ENCODE measurements at places on chromosomes 7 and 10. TPM values are rescaled to one million over a fixed set of nuclear protein-coding genes. Genes with fewer than 3 reads are reported as not detected.
A peak's percentile ranks its signal among the peaks of the same experiment; 100 is the strongest.

DNA sequence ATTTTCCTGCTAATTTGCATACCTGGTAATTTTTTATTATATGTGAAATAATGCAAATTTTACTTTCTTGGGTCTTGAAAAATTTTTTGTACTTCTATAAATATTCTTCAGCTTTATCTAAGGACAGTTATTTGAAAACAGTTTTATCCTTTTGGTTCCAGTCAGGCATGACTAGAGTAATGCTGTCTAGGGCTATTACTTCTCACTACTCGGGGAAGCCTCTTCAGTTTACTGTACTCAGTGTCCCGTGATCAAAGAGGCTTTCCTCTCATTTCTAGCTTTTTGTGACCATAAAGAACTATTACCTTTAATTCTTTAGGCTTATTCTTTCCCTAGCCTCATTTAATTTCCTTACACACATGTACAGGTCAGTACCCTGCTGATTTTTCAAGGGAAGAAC is 153.8 kb upstream of the HDAC9 start:
- H3K36me3 ChIP-seq, result no peaks in the 10 kb centered on the region
- no peak for DNase-seq
- no peaks in the 10 kb centered on the region for H3K4me1 ChIP-seq
- H3K4me3 ChIP-seq, result no peak overlapping the region
- H3K27ac ChIP-seq, result no peak overlapping the region

- H3K27me3 ChIP-seq, result no peaks in the 10 kb centered on the region
- peaks cover 19% of the 10 kb centered on the region for H3K36me3 ChIP-seq
- H3K27ac ChIP-seq, result no peak overlapping the region
- H3K4me3 ChIP-seq, result peak overlapping the region; percentile 59
These were observed 2.2 kb downstream of the SMARCD3 start for GRCh38 chr7:151246102-151246850.

GRCh38 chr7:80641548-80641947 is 3.1 kb downstream of the CD36 start:
- peaks cover 3% of the 10 kb centered on the region for H3K4me1 ChIP-seq
- no peaks in the 10 kb centered on the region for H3K27me3 ChIP-seq
- no peak overlapping the region for H3K4me3 ChIP-seq

DNA sequence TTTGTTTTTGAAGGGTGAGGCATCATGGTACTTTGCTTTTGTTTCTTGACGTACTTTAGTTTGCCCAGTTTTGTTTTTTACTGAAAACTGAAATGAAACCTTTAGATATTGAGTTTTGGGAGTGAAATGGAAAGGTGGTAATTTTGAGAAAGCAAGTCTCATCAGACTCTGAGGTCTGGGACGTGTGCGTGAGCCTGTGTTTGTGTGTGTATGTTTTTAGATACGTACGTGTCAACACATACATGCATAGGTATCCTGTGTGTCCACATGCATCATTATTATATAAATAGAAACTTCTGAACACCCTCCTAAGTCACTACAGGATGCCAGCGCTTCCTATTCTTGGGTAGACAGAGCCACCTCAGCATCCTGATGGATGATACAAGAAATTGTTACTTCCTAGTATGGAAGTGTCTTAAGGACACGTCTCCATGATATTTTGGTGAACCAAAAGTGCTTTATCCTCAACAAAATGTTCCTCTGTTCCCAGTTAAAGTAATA is 47.8 kb downstream of the PROSER2 start:
- H3K27ac ChIP-seq, result no peak overlapping the region
- no peaks in the 10 kb centered on the region for H3K36me3 ChIP-seq
- H3K4me1 ChIP-seq, result peaks cover 14% of the 10 kb centered on the region
- DNase-seq, result no peak
- no peaks in the 10 kb centered on the region for H3K27me3 ChIP-seq
- H3K4me3 ChIP-seq, result no peak overlapping the region

DNA sequence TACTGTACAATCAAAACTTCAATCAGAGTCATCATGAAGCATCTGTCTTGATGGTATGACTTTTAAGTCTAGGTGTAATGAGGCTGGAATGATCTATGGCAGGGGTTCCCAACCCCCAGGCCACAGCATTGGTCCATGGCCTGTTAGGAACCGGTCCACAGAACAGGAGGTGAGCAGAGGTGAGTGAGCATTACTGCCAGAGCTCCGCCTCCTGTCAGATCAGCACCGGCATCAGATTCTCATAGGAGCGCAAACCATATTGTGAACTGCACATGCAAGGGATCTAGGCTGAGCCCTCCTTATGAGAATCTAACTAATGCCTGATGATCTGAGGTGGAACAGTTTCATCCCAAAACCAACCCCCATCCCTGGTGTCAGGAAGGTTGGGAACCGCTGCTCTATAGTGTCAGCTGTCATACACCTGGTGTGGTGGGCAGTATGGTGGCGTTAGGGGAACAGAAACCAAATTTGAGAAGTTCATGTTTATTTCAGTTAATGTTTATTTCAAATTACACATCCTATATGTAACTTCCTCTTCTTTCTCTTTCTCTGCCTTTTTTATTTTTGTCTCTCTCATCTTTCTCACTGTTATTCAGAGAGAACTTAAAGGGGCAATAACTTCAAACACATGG is 432.6 kb downstream of the TNS3 start:
- no peaks in the 10 kb centered on the region for H3K27me3 ChIP-seq
- H3K36me3 ChIP-seq, result no peaks in the 10 kb centered on the region
- peaks cover 31% of the 10 kb centered on the region for H3K4me1 ChIP-seq

DNA sequence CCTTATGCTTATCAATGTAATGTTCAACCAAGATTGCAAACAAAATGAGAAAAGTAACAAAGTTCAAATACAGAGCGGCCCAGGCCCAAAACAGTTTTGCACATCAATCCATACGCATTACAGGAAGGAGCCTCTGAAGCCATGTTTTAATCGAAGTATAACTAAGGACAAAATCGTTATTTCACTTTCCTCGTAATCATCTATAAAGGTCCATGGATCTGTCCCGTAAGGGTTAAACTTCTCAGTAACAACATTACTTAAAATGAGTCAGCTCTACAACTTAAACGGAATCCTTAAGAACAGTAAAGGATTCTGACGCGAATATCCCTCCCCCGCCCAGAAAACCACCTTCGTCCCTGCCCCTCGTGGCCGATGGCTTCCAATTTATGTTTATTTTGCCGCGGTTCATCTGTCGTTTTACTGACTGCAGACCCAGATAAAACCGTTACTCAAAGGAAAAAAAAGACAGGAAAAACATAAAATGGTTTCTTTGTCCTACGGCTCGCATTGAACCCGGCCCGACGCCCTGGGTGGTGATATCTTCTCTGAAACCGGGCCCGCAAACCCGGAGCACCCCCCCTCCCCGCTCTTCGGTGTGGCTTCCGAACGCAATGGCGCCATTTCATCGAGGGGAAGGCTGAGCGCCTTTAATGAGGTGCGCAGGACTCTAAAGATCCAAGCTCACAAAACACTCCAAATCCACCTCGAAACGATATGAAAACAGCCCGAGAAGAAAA is 1.1 kb downstream of the HNRNPA2B1 start:
- H3K27ac ChIP-seq, result peak overlapping the region; percentile 98
- no peak for DNase-seq
- peak overlapping the region; percentile 98 for H3K4me3 ChIP-seq
- H3K36me3 ChIP-seq, result peaks cover 37% of the 10 kb centered on the region
- peaks cover 37% of the 10 kb centered on the region for H3K4me1 ChIP-seq
- no peaks in the 10 kb centered on the region for H3K27me3 ChIP-seq

GRCh38 chr7:47382200-47382599 is 199.7 kb downstream of the TNS3 start:
- H3K36me3 ChIP-seq, result peaks cover 27% of the 10 kb centered on the region
- no peak overlapping the region for H3K27ac ChIP-seq
- DNase-seq, result no peak
- no peaks in the 10 kb centered on the region for H3K27me3 ChIP-seq
- H3K4me3 ChIP-seq, result no peak overlapping the region

DNA sequence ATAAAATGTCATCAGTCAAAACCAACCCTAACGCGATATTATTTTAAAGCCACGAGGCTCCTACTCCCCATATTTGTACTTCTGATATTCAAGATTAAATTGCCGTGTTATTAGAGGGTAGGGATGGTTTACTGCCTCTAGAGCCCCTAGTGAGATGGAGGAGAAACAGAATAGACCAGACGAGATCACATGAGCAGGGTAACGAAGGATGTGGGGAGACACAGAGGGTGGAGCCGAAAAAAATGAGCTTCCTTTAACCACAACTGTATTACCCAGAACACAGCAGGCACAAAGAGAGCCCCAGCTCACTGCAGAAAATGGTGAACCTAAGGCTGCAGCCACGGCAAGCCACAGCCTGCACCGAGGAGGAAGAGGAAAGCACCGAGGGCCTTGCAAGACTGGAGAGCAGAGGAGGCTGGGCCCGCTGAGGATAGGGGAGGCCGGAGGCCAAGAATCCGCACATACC is 14.3 kb downstream of the ZC3HAV1 start:
- H3K27ac ChIP-seq, result peak overlapping the region; percentile 11
- no peaks in the 10 kb centered on the region for H3K27me3 ChIP-seq
- peak; percentile 79 for DNase-seq
- H3K4me3 ChIP-seq, result peak overlapping the region; percentile 48
- H3K4me1 ChIP-seq, result peaks cover 25% of the 10 kb centered on the region
- H3K36me3 ChIP-seq, result peaks cover 3% of the 10 kb centered on the region

The ERCC6 gene
- 54.3 TPM for total RNA-seq

- H3K27ac ChIP-seq, result no peak overlapping the region
- no peaks in the 10 kb centered on the region for H3K4me1 ChIP-seq
- no peak overlapping the region for H3K4me3 ChIP-seq
- H3K27me3 ChIP-seq, result no peaks in the 10 kb centered on the region
- no peak for DNase-seq
- no peaks in the 10 kb centered on the region for H3K36me3 ChIP-seq
These were observed 644.4 kb downstream of the GRM8 start for GRCh38 chr7:126608339-126608776.

The CYP26C1 gene
- under 0.01 TPM for total RNA-seq

- H3K36me3 ChIP-seq, result no peaks in the 10 kb centered on the region
- H3K27me3 ChIP-seq, result no peaks in the 10 kb centered on the region
- peaks cover 38% of the 10 kb centered on the region for H3K4me1 ChIP-seq
- DNase-seq, result no peak
- no peak overlapping the region for H3K4me3 ChIP-seq
- peak overlapping the region; percentile 96 for H3K27ac ChIP-seq
These were observed 27.6 kb downstream of the CHCHD3 start for GRCh38 chr7:133054162-133054840.

- H3K27ac ChIP-seq, result peak overlapping the region; percentile 99
- peaks cover 87% of the 10 kb centered on the region for H3K4me1 ChIP-seq
- H3K27me3 ChIP-seq, result no peaks in the 10 kb centered on the region
- H3K36me3 ChIP-seq, result peaks cover 70% of the 10 kb centered on the region
- H3K4me3 ChIP-seq, result peak overlapping the region; percentile 25
These were observed 170.2 kb upstream of the KLF14 start for GRCh38 chr7:130904031-130904757.

DNA sequence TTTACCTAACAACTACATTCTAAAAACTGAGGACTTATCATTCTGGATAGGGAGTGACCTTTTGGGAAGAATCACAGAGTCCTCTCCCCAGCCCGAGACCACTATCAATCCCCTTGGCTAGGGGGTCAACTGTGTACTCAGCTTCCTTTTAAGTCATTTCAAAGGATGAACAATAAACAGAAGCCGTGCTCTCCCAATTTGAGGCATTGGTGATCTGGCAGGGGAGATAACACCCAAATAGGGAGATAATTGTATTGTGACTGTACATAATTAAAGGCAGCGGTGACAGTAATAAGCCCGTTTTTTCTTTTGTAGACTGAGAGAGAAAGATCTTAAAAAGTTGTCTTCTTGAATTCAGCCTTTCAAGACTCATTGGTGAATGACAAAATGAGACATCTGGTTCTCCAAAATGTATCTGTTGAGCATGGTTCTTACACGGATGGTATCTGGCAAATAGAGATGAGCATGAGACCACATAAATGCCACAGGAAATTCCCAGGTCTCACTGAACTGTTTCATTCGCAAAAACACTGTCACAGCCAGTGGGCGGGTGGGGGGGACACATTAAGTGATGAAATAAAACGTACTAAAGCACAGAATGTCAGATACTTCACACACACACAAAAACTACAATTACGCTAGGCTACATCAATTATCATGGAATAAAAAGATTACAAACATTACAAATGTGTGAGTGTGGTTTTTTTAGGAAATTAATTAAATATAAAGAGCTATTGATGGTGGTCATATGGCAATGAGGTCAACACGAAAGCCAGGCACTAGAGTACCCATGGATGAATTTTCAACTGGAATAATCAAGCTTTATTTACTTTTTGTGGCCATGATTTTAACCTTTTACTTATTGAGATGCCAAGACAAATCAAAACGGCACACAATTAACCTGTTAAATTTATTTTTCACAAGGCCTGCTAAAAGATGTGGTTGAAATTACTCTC is 108.4 kb downstream of the HIPK2 start:
- no peak overlapping the region for H3K4me3 ChIP-seq
- no peaks in the 10 kb centered on the region for H3K27me3 ChIP-seq
- peaks cover 5% of the 10 kb centered on the region for H3K4me1 ChIP-seq
- no peak overlapping the region for H3K27ac ChIP-seq
- peaks cover 3% of the 10 kb centered on the region for H3K36me3 ChIP-seq
- no peak for DNase-seq

DNA sequence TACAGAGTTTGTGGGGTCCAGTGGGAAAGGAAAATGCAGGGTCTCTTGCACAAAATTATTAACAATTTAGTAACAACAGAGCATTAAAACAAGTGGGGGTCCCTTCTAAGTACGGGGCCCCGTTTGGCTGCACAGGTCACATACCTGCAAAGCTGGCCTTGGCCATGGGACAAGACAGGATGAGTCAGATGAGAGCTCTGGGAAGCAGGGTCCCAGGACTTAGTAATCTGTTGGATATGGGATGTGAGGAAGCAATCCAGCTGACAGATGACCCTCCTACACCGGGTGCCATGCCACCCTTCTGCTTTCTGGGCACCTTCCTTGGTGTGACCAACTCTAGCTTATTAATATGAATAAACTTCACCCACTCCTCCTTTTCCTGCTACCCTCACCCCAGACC is 3.2 kb upstream of the DUSP5 start:
- H3K4me3 ChIP-seq, result no peak overlapping the region
- no peaks in the 10 kb centered on the region for H3K27me3 ChIP-seq
- no peak overlapping the region for H3K27ac ChIP-seq
- DNase-seq, result no peak
- H3K4me1 ChIP-seq, result peaks cover 45% of the 10 kb centered on the region
- H3K36me3 ChIP-seq, result no peaks in the 10 kb centered on the region

- DNase-seq, result no peak
- H3K4me1 ChIP-seq, result no peaks in the 10 kb centered on the region
- no peak overlapping the region for H3K4me3 ChIP-seq
- no peak overlapping the region for H3K27ac ChIP-seq
These were observed 8.4 kb downstream of the RELN start for GRCh38 chr7:103981003-103981423.
